ENCODE measurements at places on chromosomes 12 and 14. TPM values are rescaled to one million over a fixed set of nuclear protein-coding genes. Genes with fewer than 3 reads are reported as not detected.

DNA sequence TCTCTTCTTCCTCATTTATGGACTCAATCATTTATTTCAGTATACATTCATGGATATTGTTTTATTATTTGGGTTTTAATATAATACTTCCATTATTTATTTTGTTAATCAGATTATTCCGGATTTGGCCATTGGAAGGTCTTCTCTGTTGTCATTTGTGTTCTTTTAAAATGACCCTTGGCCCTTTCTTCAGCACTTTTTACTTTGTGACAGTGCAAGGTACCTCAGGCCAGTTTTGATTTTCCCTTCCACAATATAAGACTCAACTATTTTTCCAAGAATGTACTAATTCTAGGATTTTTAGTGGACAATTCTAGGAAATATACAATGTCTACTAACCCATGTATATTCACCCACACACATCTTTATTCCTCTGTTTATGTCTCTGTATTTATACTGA lies 521.4 kb upstream of the FOXG1 start:
- no peak overlapping the region for H3K4me3 ChIP-seq
- no peaks in the 10 kb centered on the region for H3K36me3 ChIP-seq
- no peak overlapping the region for H3K27ac ChIP-seq
- no peak for DNase-seq

DNA sequence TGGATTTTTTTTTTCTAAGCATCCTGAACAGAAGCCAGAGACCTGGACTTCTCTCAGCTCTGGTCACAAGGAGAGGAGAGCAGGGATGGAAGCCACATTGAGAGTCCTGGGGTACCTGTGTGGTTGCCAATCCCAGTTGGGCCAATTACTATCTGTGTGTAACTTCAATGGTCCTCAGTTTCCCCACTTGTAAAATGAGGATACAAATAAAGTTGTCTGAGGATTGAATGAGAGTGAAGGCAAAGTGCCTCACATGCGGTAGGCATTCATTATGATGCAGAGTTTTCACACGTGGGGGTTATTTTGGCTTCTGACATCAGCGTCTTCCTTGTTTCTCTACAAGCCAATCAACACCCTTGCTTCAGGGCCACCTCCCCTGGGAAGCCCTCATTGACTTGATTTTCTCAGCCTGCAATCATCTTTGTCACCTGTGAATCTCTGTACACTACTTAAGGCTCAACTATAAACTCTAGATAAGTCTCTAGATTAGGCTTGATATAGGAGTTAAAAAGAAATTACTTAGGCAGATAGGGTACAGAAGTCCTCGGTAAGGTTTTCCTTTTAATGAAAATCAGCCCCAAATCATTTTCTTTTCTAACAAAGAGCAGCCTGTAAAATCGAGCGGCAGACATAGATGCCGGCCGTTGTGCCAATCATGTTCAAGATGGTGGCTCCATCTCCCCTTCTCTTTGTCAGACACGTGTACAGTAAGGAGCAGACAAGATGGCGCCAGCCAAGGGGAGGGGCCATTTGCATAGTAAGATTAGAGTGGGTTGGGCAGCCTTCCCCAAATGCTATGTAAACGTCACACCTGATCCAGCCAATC lies 37.8 kb upstream of the FICD start:
- H3K4me1 ChIP-seq, result no peaks in the 10 kb centered on the region
- DNase-seq, result no peak
- H3K27ac ChIP-seq, result no peak overlapping the region
- no peak overlapping the region for H3K4me3 ChIP-seq
- no peaks in the 10 kb centered on the region for H3K27me3 ChIP-seq

GRCh38 chr12:52692254-52692653 lies 11.1 kb downstream of the KRT77 start:
- no peak overlapping the region for H3K27ac ChIP-seq
- DNase-seq, result no peak
- no peaks in the 10 kb centered on the region for H3K36me3 ChIP-seq
- H3K27me3 ChIP-seq, result no peaks in the 10 kb centered on the region
- H3K4me1 ChIP-seq, result peaks cover 6% of the 10 kb centered on the region

- H3K27me3 ChIP-seq, result no peaks in the 10 kb centered on the region
- peaks cover 9% of the 10 kb centered on the region for H3K4me1 ChIP-seq
- no peak for DNase-seq
Observed at GRCh38 chr12:89544681-89545184, 18.9 kb upstream of the POC1B start.

DNA sequence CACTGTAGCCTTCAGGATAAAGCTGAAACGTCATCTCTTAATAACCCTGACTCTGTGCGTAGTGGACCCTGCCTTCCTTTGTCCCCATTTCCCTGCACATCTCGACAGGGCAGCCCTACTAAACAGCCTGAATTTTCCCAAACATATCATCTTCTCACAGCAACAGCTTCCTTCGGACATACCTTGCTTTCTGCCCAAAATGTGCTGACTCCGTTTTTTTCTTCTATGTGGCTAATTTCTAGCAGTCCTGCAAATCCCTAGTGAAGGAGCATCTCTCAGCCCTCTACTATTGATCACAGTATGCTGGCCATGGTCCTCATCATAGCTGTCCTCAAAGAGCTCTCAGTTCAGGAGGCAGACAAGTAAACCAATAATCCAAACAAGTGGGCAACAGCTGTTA lies 53.1 kb upstream of the PCED1B start:
- no peak for DNase-seq
- H3K4me1 ChIP-seq, result no peaks in the 10 kb centered on the region
- H3K4me3 ChIP-seq, result no peak overlapping the region
- H3K27me3 ChIP-seq, result no peaks in the 10 kb centered on the region
- H3K36me3 ChIP-seq, result no peaks in the 10 kb centered on the region

DNA sequence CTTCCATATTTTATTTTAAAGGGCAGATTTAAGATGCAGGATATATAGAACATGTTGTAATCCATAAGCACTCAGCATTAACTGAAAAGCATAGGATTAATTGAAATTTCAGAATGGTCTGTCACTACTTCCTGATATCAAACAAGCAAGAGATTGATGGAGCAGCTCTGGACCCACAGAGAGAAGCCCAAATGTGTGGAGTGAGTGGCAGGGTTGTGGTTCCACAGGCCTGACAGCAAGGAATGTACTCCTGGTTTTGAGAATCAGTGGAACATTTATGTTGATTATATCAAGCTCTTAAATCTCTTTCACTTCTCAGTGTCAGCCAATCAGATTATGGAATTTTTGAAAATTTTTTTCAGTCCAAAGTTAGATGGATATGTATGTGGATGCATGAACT lies 267.6 kb upstream of the PRICKLE1 start:
- no peak overlapping the region for H3K27ac ChIP-seq
- H3K4me1 ChIP-seq, result no peaks in the 10 kb centered on the region
- no peaks in the 10 kb centered on the region for H3K36me3 ChIP-seq
- H3K27me3 ChIP-seq, result no peaks in the 10 kb centered on the region
- no peak overlapping the region for H3K4me3 ChIP-seq

DNA sequence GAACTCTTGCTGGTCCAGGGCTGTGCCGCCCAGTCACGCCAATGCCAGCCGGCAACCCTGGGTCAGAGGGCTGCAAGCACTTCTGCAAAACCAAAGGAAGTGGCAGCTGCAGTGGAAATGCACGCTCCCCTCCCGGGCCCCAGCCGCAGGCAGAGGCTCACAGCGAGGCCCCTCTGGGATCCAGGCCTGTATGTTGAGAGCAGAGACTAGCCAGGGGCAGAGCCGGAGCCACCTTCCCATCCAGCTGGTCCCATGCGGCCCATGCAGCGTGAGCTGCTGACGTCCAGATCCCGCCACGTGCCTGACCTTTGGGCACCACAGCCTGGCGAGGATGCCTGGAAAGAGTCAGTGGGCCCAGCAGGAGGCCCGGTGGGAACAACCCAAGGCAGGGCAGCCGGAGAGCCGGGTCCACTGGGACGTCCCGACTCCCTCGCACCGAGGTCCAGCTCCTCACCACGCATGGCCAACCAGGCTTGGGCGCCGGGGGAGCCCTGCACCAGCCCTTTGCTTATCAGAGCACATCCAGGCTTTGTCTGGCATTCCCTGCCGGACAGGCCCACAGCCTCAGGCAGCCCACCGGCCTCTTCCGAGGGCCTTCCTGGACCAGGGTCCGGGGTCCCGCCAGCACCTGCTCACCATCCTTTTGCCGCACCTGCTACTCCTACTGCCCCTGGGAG lies 4.3 kb downstream of the GPR132 start:
- H3K4me1 ChIP-seq, result peaks cover 6% of the 10 kb centered on the region
- DNase-seq, result no peak
- peak overlapping the region; percentile 17 for H3K4me3 ChIP-seq
- no peaks in the 10 kb centered on the region for H3K27me3 ChIP-seq
- H3K27ac ChIP-seq, result no peak overlapping the region

DNA sequence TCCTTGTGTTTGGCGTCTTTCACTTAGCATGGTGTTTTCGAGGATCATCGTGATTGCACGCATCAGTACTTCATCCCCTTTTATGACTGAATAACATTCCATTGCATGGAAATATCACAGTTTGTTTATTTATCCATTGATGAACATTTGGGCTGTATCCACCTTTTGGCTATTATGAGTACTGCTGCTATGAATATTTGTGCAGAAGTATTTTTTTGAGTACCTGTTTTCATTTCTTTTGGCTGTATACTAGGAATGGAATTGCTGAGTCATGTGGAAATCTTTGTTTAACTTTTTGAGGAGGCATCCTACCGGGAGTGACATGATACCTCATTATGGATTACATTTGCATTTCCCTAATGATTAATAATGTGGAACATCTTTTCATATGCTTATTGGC lies 66.4 kb downstream of the WNK1 start:
- no peak overlapping the region for H3K27ac ChIP-seq
- H3K4me3 ChIP-seq, result no peak overlapping the region
- peaks cover 30% of the 10 kb centered on the region for H3K4me1 ChIP-seq
- DNase-seq, result no peak
- no peaks in the 10 kb centered on the region for H3K36me3 ChIP-seq

DNA sequence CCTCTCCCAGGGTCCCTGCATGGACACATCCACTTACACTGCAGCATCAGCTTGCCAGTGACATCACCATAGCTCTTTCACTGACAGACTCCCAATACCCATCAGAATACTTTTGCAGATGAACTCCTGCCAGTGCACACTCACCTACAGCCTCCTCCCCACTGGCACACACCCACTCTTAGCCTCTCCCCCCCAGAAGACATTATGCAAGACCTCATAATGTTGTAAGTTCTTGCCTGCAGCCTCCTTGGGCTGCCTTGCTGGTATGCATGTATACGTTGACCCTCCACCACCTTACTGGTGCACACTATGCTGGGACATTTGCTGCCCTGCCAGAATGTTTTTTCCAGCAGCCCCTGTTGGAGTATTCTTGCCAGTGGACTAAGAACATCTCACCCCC lies 324.2 kb downstream of the AEBP2 start:
- H3K27ac ChIP-seq, result no peak overlapping the region
- H3K4me3 ChIP-seq, result no peak overlapping the region
- H3K36me3 ChIP-seq, result no peaks in the 10 kb centered on the region
- H3K27me3 ChIP-seq, result no peaks in the 10 kb centered on the region
- H3K4me1 ChIP-seq, result no peaks in the 10 kb centered on the region
- no peak for DNase-seq

GRCh38 chr12:127861406-127861805 lies 405.6 kb upstream of the TMEM132C start:
- H3K36me3 ChIP-seq, result no peaks in the 10 kb centered on the region
- H3K27me3 ChIP-seq, result no peaks in the 10 kb centered on the region
- DNase-seq, result no peak

DNA sequence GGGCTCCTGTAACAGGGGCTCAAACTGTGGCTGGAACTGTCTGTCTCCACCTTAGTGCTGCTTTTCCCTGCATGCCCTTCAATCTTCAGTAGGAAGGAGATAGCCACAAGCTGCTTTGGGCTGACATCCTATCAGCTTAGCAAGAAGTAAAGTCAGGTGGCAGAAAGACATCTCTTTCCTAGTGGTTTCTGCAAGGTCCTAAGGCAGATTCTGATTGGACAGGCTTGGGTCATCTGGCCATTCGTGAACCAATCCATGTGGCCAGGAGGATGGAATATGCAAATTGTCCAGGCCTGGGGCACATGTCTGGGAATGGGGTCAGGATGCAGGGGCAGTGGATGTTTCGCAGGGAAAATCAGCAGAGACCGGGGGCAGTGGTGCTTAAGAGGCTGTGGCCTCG lies 5.2 kb downstream of the RITA1 start:
- DNase-seq, result no peak
- H3K27ac ChIP-seq, result no peak overlapping the region
- peaks cover 9% of the 10 kb centered on the region for H3K36me3 ChIP-seq
- H3K4me1 ChIP-seq, result peaks cover 22% of the 10 kb centered on the region
- no peak overlapping the region for H3K4me3 ChIP-seq
- no peaks in the 10 kb centered on the region for H3K27me3 ChIP-seq

DNA sequence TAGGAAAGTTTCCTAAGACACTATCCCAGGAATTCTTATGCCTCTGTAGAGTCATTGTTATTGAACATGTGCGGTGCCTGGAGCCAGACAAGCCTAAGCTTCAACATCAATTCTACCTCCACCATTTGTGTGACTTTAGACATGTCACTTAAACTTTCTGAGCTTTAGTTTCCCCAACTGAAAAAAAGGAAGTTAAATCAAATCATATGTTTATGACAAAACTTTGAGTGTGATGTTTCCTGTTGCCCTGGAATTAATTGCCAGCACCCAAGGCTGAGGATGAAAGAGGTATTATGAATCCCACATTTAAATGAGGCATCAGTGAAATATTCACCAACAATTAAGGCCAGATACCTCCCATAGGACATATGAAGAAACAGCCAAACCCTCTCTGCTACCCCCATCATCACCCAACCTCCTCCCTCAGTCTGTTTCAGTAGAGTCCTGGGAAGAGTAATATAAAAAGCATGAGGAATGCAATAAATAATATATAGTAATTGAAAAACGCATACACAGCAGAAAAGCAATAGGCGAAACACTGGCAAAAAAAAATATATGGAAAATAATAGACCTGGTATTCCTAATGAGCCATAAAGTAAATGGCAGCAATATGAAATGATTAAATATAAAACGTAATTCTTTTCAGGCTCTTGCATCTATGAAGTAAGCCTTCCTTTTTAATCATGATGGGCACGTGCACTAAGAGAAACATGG lies 182.0 kb upstream of the DCN start:
- H3K4me3 ChIP-seq, result no peak overlapping the region
- H3K27ac ChIP-seq, result no peak overlapping the region
- H3K27me3 ChIP-seq, result no peaks in the 10 kb centered on the region
- no peaks in the 10 kb centered on the region for H3K36me3 ChIP-seq
- no peaks in the 10 kb centered on the region for H3K4me1 ChIP-seq

- no peaks in the 10 kb centered on the region for H3K36me3 ChIP-seq
- H3K4me3 ChIP-seq, result no peak overlapping the region
- no peaks in the 10 kb centered on the region for H3K27me3 ChIP-seq
- no peak for DNase-seq
Observed at GRCh38 chr12:39613525-39613924, 6.1 kb downstream of the ABCD2 start.

DNA sequence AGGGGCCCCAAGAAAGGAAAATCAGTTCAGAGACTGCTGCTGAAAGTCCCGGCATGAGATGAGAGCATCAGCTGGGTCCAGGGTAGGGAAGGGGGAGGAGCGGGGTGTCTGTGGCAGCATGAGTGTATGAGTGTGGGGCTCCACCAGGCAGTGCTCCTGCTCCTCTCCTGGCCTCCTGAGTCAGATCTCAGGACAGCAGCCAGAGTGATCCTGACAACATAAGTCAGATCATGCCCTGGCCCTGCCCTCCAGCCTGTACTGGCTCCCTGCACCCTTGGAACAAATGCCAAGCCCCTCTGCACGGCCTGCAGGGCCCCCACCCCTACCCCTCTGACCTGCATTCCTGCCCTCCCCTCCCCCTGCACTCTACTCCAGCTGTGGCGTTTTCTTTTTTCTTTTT lies 24.2 kb upstream of the LRP1-AS start:
- no peaks in the 10 kb centered on the region for H3K27me3 ChIP-seq
- no peaks in the 10 kb centered on the region for H3K4me1 ChIP-seq
- peaks cover 100% of the 10 kb centered on the region for H3K36me3 ChIP-seq
- peak overlapping the region; percentile 12 for H3K27ac ChIP-seq
- peak; percentile 35 for DNase-seq
- no peak overlapping the region for H3K4me3 ChIP-seq

Gene ARHGEF25
- 40.6 TPM for total RNA-seq

Gene NEUROD4
- total RNA-seq, result not detected

Gene GPRC5D
- not detected for total RNA-seq

Gene SERPINA12
- total RNA-seq, result not detected
